ENCODE measurements at places on chromosomes 1 and 21. TPM values are rescaled to one million over a fixed set of nuclear protein-coding genes. Genes with fewer than 3 reads are reported as not detected.
A peak's percentile ranks its signal among the peaks of the same experiment; 100 is the strongest.

DNA sequence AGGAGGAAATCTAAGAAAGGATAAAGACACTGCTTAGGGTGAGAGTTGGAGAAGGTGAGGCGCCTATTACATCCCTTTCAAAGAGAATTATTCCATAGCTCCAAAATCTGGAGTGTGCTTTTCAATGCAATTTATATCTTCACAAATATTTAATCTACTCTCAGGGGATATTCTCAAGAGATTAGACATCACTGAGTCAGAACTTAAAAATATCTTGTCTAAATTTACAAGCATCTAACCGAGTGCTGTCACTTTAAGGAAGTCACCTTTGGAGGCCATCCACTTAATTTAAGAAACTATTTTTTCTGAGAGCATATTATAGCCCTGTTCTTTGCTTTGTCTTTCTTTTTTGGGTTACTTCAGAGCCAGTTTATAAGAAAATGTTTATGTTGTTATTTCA is 134.6 kb downstream of the TNFSF18 start:
- DNase-seq: no peak

Gene TRIM17
- polyA plus RNA-seq: not detected

Gene FAM20B
- polyA plus RNA-seq: 25.3 TPM

GRCh38 chr1:94674876-94675275 is 133.3 kb upstream of the F3 start:
- DNase-seq: no peak

Gene TLR5
- polyA plus RNA-seq: 0.34 TPM

DNA sequence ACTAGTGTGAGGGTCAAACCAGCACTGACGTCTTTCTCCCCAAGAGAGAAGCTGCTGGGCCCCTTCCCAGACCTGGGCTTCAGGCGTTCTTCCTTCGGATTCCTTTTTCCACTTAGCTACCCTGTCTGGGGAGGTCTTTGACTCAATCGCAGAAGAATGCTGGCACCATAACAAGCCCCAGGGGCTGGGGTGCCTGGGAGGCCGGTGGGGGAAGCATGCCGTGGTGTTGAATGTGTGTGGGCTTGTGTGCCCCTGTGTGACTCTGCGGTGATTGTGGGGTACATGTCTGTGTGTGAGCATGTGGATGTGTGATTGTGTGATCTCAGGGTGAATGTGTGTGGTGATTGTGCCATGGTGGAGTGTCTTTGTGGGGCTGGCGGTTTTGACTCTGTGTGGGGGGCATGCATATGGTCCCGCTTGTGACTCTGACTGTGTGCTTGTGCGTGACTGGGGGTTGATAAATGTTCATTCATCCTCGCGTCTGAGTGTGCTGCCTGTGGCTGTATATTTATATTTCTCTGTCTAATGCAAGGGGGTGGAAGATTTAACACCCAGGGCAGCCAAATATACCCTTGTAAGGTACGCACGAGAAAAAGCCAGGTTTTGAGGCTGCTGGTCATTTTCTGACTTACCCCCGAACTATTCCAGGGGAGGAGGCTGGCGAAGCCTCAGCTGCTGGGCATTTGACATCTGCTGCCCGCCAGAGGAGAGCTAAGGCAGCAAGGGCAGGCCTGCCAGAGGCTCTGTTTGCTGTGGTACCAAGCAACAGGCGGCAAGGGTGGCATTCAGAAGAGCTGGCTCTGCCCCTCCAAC is 1.1 kb upstream of the SYNC start:
- peak; percentile 70 for DNase-seq

Gene GOLT1A
- 2.4 TPM for polyA plus RNA-seq

GRCh38 chr1:63328781-63329180 is 6.4 kb downstream of the FOXD3 start:
- DNase-seq: no peak

DNA sequence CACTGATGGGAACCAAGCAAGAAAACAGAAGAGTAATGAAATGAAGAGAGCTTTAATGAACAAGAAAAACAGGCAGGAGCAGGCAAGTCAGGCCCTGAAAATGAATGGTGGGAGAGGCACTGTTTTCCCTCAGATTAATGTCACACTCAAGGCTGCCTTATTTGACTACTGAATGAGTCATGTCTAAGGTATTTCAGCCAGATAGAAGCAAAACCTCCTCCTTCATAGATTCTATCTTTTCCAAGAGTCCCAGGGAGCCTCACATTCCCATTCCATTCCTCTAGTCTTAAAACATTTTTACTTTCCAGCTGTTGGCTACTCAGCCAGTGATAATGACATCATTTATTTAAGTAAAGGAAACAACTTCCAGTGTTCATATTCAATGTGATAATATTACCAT is 228.4 kb upstream of the NRIP1 start:
- DNase-seq: peak; percentile 13

DNA sequence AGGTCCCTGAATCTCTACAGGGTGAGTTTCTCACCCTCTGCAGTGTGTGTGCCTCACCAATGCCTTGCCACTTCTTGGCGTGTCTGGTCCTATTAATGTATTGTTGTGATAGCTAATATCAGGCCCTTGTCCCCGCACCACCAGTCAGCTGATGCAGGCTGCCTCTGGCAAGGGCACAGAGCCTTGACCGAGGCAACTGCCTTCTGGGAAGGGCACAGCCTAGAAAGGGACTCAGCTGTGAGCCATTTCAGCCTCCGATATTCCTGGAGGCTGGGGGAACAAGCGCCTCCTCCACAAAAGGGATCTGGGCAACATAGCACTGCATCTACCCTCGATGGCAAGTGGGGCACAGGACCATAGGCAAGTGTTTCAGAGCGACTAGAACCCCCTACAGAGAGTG is 27.0 kb downstream of the IL10RB start:
- DNase-seq: no peak

- no peak for DNase-seq
Observed at GRCh38 chr1:84771895-84772294, 81.6 kb upstream of the SSX2IP start.

DNA sequence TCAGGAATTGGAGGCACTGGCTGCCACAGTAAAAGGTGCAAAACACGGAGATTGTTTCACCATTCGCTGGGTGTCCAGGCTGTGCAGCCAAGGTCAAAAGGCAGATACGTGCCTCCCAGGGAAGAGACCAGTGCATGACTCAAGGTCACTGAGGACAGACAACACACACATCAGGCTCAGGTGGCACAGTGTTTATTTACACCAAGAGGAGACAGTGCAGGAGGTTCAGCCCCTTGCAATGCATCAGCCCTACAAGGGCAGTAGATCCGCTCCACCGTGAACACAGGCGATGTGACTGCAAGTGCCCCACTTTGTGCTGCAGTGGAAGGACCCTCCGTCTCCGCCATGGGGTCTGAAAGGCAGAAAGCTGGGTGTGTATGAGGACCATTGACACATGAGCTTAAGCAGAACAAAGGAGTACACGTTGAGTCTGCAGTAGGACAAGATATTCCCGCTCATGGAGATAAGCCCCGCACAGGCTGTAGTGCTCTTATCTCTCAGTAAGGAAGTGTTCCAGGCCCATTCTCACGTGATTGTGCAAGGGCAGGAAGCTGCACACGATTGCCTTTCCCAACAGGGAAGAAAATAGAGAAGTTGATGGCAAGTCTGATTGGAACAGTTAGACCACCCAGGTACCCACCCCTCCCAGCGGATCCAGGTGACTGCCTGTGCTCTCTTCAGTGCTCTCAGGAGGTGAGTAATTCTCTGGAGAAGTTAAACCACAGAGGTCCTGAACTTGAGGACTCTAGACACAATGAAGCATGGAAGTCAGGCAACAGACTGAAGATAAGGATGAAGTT is 37.5 kb upstream of the QSOX1 start:
- no peak for DNase-seq

DNA sequence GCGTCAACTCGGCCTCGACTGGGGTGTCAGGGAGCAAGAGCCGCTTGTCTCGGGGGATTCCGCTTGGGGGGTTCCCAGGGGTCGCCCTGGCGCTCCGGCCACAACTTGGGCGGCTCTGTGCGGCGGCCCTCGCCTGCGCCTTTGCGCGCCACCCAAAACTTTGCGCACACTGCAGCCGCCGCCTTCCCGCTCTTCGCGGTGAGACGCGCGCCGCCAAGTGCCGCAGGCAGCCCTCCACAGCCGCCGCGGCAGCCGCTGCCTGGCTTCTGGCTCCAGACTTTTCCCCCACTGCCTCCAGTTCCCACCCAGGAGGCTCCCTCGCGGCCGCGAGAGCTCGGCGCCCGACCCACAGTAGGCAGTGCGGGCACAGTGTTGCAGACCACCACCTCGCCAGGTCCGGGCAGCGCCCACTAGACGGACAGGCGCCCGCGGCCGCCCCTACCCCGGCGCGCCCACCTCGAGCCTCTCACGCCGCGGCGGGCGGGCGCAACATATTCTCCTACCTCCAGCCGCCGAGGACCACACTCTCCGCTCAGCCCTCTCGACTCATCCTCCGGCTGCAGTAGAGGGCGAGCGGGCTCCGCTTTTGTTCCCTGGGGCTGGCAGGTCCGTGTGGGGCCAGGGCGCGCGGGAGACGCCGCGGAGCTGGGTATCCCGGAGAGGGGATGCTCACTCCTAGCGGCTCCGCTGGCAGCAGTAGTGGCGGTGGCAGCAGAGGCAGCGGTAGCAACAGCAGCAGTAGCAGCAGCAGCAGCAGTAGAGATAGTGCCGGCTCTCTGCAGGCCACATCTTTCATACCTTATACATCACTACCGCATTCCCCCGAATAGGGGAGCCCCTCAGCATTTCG is 296.6 kb downstream of the OMA1 start:
- DNase-seq: no peak

- DNase-seq: no peak
Observed at GRCh38 chr1:14735841-14736240, 137.4 kb downstream of the KAZN start.

Gene IQGAP3
- 16.0 TPM for polyA plus RNA-seq

Gene DCST1
- polyA plus RNA-seq: not detected

- no peak for DNase-seq
Observed at GRCh38 chr1:7760245-7760644, 10.9 kb upstream of the VAMP3 start.

DNA sequence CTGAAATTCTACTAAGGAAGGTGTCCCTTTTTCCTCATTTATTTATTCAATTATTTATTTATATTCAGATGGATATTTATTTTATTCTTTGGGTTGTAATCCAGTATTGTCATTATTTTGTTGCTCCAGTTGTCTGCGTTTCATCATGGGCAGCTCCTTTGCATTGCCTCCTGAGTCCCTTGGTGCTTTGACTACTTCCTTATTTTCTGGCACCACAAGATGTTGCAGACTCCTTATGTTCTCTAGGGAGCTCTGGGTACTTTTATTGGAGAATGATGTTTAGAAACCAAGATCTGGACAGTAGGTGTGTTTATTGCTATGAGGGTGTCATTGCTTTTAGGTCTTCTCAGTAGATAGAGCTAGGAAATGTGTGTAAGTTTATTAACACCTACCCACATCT is 59.9 kb upstream of the ERRFI1 start:
- DNase-seq: no peak

Data from A549 (cell line).